ENCODE measurements at places on chromosomes 3 and 15.
A peak's percentile ranks its signal among the peaks of the same experiment; 100 is the strongest.

DNA sequence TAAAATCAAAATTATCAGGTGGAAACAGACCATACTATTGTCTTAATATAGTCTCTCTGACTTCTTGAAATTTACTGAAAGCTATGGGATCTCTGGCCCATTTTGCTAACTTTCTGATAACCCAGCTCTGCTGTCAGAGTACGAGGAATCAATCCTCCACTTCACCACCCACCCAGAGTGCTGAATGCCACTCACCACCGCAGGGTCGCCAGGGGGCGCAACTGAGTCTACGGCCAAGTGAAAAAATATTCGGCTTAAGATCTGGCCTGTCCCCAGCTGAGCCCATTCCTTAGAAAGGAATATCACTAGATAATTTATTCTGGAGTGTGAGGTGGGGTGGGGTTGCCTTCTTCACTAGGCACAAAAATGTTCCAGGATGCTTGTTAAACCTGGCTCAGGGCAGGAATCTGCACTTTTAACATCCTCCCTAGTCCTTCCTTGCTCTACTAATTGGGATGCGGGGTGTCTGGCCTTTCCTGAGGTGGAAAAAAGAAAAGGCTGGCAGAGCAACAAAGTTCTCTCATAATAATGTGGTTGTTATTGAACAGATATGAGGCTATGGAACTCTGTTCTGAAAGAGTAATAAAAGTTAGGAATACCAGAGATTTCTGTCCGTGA is 520.6 kb downstream of the MFSD1 start:
- DNase-seq: peak; percentile 1

- peak; percentile 56 for DNase-seq
Observed at GRCh38 chr3:16280671-16281070, 15.7 kb downstream of the OXNAD1 start.

DNA sequence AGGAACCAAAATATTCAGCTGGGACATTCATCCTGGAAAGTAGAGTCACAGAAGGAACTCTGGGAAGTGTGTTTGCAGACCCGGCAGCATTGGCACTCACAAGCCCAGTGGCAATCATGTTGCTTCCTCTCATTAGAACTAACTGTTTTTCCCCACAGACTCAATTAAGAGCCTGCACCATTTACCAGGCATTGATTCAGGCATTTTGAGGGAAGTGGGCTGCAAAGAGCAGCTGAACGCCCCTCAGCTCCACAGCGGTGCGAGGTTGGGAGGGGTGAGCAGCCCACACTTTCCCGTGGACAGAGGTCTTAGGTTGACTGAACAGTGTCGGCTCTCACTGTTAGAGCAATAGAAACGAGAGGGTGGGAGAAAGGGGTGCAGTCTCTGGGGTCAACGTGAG is 143.8 kb downstream of the STT3B start:
- no peak for DNase-seq

DNA sequence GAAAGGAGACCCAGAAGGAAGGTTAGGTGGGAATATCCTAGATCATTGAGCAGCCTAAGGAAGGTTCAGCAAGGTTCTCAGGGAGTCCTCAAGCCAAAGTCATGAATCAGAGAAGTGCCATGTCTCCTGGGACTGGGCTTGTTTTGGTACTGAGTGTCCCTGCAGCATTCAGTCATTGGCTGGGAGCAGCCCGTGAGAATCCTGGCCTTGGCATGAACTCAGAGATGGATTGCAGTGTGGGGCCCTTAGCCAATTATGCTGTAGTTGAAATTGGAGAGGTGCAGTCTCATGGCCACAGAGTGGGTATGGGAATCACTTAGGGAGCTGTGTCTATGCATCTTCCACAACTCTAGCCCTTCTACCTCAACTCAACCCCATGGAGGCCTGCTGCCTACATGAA is 17.0 kb upstream of the PPM1L start:
- DNase-seq: no peak

DNA sequence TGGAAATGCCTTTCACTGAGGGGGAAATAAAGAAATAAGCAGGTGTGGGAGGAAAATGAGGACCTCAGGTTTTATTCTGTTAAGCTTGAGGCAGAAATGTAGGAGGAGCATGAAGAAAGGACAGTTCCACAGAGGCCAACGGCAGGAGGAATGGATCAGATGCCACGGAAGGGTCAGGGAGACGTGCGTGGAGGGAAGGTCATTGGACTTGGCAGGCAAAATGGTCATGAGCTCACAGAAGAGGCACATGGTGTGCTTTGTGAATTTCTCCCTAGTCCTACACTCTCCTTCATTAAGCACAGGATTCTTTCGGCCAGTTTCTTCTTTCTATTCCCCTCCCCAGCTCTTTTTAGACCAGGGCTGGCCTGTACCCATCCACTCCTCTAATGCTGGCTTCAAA is 32.5 kb upstream of the THSD4 start:
- DNase-seq: no peak

- DNase-seq: no peak
Observed at GRCh38 chr15:100448481-100448880, 80.3 kb downstream of the CERS3 start.

GRCh38 chr3:190076601-190077394 is 43.9 kb downstream of the P3H2 start:
- DNase-seq: peak; percentile 91

DNA sequence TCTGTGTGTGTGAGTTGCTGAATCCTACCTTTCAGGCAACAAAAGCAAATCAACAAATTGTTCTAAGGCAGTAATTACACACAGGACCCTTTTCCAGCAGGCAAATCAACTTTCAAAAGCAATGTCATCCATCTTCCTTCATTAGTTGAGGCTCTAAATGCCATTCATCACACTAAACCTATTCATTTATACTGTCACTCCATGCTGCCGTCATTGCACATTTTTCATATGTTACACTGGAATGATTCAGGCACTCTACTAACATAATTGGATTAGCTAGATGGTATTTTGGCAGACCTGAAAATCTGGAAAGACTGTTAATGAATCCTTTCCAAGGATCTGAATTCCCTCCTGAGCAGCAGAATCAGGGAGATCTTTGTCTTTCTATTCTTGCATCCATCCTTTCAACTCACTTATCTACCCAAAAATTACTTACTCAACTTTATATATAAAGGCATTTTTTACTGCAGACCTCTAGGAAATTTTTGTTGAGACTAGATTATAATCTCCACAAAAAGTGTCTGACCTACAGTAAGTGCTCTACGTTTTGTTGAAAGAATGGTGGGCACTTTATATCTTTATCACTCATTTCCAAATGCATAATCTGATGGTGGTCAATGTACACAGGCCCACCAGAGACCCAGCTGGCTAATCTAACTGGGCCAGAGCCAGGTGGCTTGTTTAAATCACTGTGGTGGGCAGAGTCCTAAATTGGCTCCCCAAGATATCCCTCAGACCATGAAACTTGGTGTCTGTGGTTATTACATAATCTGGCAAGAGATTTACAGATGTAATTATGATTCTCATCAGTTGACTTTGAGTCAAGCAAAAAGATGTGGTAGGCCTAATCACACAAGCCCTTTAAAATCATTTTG is 25.0 kb downstream of the MIX23 start:
- DNase-seq: no peak

DNA sequence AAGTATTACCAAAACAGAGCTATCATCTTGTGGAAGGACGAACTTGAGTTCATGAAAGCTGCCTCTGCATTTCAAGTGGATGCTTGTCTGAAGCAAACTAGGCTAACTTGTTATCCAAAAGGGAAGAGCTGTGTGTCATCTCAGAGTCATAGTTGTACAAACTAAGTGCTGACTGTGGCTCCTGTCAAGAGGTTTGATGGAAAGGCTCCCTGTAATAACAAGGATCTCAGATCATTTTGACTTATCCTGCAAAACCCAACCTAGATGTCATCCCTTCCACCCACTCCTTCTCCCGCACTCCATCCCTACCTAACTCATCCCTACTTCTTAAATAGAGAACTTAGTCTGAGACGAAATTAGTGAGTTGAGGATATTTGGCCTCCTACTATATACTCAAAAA is 110.8 kb downstream of the NR2E3 start:
- no peak for DNase-seq

GRCh38 chr3:98733812-98734281 is 29.3 kb upstream of the ST3GAL6 start:
- DNase-seq: no peak

GRCh38 chr3:151431940-151432339 is 28.9 kb downstream of the IGSF10 start:
- no peak for DNase-seq

GRCh38 chr15:60328852-60329443 is 68.8 kb downstream of the ANXA2 start:
- DNase-seq: no peak

DNA sequence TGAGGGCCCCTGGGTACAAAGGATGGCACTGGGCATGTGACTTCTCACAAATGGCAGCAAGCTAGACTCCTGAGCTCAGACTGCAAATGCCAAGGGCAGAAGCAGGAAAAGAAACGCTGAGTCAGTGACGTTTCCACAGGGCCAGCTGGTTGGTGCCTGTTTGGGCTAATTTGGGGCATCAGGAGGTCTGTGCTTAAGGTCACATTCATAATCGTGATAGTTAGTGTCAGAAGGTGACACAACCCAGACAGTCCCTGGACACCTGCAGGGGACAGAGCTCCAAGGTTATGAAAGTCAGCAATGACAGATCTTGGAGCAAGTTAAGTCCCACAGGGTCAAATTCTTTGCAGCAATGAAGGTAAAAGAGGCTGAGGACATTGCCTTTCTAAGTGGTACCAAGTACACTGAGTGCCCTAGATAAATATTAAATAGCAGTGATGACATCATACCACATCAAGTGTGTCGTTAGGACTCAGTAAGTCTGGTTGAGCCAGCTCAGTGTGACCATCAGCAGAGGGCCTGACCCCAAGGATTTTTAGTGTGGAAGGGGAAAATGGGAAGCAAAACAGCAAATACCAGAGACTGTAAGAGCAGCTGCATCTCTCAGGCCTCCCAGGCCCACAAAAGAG is 556.9 kb upstream of the CFAP20DC start:
- no peak for DNase-seq

DNA sequence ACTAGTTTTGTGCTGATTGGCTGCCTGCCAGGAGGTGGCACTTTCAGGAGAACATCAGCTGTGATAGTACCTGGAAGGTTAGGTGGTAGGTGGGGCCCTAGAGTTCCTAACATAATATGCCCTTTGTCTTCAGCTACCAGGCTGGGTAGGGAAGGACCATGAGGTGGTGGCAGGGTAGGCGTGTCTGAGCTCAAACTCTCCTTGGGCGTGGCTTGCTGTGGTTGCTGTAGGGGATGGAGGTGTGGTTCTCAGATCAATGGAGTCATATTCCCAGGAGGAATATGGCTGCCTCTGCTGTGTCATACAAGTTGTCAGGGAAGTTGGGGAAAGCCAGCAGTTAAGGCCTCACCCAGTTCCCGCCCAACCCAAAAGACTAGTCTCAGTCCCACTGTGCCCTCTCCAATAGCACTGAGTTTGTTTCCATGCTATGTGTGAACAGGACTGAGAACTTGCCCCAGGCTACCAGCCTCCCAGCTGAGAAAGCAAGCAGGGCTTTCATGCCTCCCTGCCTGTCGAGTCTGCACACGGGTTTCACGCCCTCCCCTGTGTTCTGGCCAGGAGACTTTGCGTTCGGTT is 107.7 kb downstream of the CHCHD4 start:
- DNase-seq: no peak

- DNase-seq: no peak
Observed at GRCh38 chr15:88647351-88648105, 8.7 kb downstream of the ISG20 start.
